Heart left ventricle (tissue), 16 donors: ENCODE measurements at places on chromosomes 3 and 15.

- no peak for DNase-seq
These were observed 18.4 kb downstream of the UMPS start for GRCh38 chr3:124748560-124749198.

- no peak for DNase-seq
These were observed 28.9 kb downstream of the PARP15 start for GRCh38 chr3:122606330-122606729.

- DNase-seq: peak; percentile 46
These were observed 19.7 kb downstream of the FAN1 start for GRCh38 chr15:30923429-30923828.

GRCh38 chr15:23763021-23763420 lies 75.9 kb upstream of the NDN start:
- DNase-seq: no peak

DNA sequence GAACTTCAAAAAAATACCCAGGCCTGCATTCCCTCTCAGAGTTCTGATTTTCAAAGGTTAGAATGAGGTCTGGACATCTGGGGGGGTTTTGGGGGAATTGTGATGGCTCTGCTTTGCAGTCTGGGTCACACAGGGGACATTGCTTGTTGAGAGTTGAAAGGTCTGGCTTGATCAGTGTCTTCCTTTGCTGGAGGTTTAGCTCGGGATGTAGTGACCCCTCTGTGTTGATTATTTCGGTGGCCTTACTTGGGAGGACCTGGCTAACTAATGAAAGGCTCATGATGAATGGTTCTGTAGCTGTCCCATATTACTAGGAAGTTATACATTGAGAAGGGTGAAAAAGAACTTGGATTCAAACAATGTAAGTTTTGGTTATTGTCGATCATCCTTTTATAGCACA lies 23.7 kb downstream of the TPM1 start:
- no peak for DNase-seq

DNA sequence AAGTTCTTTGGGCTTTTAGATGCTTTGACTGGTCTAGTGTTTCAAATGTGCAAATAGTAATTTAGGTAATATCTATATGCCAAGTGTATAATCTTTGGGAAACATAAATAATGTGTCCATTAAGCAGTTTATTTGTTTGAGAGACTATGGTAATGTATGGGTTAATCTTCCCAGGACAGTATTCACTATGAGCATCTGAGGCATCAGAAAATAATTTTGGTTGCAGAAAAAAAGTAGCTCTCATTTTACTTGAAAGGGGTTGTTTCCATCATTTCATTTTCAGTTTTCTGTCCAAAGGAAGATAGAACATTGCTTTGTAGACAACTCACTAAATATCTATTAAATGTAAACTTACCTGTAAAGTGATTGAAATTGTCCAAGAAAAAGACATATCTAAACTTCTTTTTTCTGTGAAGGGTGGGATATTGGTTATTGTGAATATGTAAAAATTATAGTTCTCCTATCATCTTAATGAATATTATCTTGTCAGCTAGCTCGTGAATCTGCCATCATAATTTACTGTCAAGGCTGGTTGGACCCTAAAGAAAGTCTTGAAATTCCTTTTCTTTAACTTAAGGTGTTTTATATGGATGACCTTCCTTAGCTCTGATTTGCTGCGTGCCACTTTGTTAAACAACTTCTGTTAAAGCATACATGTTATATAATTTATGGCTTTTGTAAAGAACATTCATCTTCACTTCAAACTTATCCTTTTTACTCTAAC lies 108.8 kb downstream of the EPHA3 start:
- no peak for DNase-seq

- DNase-seq: peak; percentile 36
These were observed 2.7 kb downstream of the KLHL40 start for GRCh38 chr3:42688016-42688415.

DNA sequence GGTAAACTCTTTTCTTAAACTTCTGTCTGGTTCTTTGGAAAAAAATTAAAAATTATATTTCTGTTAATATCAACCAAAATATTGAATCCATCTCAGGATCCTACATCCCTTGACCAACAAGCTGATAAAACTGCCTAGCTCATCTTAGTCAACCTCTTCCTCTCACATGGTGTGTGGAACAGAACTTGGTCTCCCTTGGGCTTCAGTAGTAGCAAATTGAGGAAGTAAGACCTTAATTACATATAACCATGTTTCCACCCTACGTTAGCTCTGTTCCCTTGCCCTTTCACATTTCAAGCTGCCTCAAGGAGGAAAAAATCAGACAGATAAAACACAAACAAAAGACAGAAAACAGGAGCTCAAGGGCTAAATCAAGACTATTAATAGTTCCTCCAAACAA lies 116.4 kb downstream of the GREM1 start:
- DNase-seq: no peak

- DNase-seq: no peak
These were observed 28.3 kb upstream of the GPD1L start for GRCh38 chr3:32078085-32078634.

DNA sequence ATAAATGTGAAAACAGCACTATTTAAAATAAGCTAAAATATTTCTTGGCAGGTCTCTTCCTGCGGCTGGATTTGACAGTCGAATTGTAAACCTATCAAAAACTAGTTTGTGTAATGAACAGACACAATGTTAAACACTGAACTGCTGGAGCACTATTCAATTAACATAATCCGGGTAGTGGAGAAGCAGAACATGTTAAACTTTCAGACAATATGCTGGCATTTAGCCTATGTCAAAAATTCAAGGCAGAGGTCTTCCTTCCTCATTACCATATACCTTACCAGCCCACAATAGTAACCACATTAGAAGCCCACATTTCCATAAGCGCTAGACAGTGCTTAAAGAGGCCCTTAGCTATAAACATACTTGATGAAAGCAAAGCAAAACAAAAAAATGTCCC lies 1042.9 kb downstream of the ROBO1 start:
- DNase-seq: no peak

DNA sequence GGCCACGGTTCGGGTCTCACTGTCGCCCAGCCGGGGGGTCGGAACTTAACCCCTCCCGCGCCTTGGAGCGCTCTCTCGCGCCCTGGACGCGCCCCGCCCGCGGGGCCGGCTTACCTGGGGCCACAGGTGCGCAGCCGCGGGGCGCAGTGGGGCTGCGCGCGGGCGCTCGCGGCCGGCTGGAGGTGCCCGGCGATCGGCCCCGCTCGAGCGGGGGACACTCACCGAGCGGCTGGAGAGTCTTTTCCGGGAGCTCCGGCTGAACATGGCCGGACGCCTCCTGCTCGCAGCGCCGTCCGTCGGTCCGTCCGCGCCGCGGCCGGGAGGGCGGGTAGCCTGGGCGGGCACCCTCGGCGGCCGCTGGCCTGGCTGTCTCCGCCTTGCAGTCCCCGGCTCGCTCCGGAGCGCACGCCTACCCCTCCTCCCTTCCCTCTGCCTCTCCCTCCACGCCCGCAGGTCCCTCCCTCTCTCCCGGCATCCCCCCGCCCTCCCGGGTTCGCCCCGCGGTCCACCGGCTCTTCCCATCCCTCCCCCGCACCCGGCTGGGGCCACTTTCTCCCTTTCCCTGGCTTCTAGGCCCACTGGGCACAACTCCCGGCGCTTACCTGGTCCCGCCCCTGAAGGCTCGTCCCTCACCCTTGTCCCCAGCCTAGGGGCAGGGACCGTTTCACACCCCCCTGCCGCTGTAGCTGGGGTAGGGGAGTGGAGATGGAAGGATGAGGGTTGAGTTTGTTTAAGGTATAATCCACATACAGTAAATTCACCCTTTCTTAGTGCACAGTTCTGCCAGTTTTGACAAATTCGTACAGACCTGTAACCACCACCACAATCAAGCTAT lies 220.1 kb upstream of the PRICKLE2 start:
- no peak for DNase-seq

- DNase-seq: no peak
These were observed 66.1 kb upstream of the NR2F2 start for GRCh38 chr15:96264351-96264798.

GRCh38 chr3:64685800-64686445 lies 1.9 kb downstream of the ADAMTS9 start:
- peak; percentile 96 for DNase-seq

DNA sequence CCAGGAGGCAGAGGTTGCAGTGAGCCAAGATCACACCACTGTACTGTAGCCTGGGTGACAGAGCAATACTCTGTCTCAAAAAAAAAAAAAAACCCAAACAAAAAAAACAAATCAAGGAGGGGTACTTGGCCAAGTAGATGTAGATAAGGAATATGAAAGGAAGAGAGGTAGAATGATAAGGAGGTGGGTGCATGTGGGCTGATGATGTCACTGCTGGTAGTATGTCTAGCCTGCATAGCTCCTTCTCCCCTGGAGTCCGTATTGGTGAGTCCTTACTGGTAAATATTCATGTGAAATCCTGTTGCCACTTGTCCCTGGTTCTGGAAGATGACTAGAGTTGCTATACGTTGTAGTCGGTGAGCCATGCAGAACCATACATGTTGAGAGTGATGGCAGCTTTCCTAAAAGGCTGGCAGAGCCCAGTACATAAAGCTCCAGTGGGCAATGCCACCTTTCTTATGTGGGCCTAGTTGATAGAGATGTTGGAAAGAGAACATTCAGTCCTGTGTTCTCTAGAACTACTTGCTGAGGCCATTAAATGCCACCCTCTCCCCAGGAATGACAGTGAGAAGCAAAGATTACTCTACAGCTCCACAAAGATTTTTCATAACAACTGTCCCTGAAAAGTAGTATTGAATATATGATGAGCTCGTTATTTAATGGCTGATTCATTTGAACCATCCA lies 11.0 kb downstream of the KAT2B start:
- no peak for DNase-seq

- no peak for DNase-seq
These were observed 59.0 kb downstream of the ABTB1 start for GRCh38 chr3:127731546-127732289.

GRCh38 chr3:65030847-65031463 lies 343.2 kb upstream of the ADAMTS9 start:
- DNase-seq: no peak

- DNase-seq: no peak
These were observed 50.6 kb upstream of the ULK4 start for GRCh38 chr3:42012383-42012934.

- no peak for DNase-seq
These were observed 210.0 kb upstream of the PEX5L start for GRCh38 chr3:180246688-180247195.

DNA sequence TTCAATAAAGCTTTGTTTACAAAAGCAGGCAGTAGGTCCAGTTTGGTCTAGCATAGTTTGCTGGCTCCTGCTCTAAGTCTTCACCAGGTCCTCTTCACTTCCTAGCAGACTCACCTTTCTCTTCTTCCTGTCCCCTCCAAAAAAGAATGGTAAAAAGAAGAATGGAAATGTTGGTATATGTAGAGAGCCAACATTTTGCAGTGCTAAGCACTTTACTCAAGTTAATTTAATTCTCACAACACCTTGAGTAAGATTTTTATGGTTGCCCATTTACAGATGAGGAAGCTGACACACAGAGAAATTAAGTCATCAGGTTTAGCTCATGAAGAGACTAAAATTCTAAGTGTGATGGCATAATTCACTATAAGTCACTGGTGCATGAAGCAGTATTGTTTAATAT lies 230.1 kb upstream of the PRICKLE2 start:
- no peak for DNase-seq

GRCh38 chr3:143482106-143483088 lies 362.8 kb downstream of the CHST2 start:
- no peak for DNase-seq

GRCh38 chr3:179189759-179190158 lies 41.6 kb downstream of the PIK3CA start:
- peak; percentile 25 for DNase-seq

- DNase-seq: no peak
These were observed 5.5 kb downstream of the GATA2 start for GRCh38 chr3:128487538-128487812.

GRCh38 chr15:83784975-83785374 lies 131.1 kb downstream of the ADAMTSL3 start:
- DNase-seq: no peak

DNA sequence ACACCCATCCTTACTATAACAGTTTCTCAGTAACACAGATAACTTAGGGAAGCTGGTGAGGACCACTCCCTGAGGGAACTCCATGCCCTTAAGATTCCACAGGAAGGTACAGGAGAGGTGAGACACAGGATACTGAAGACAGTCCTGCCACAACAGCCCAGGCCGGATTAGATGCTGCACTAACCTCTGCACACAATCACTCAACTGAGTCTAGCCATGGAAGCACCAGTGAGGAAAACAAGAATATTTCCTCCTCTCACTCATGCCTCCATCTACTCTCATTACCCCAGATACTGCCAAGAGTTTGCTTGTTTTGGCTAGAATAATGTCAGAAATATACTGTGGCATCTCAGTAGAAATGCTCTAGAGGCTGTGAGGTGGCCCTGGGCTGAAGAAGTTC lies 3.7 kb downstream of the ANO10 start:
- no peak for DNase-seq

- DNase-seq: no peak
These were observed 42.1 kb downstream of the CCDC33 start for GRCh38 chr15:74278207-74278606.

- no peak for DNase-seq
These were observed 513 bp downstream of the SS18L2 start for GRCh38 chr3:42590989-42591756.

- no peak for DNase-seq
These were observed 258.5 kb upstream of the TLE3 start for GRCh38 chr15:70356062-70356860.

- DNase-seq: no peak
These were observed 28.5 kb downstream of the OSTN start for GRCh38 chr3:191227541-191227940.

DNA sequence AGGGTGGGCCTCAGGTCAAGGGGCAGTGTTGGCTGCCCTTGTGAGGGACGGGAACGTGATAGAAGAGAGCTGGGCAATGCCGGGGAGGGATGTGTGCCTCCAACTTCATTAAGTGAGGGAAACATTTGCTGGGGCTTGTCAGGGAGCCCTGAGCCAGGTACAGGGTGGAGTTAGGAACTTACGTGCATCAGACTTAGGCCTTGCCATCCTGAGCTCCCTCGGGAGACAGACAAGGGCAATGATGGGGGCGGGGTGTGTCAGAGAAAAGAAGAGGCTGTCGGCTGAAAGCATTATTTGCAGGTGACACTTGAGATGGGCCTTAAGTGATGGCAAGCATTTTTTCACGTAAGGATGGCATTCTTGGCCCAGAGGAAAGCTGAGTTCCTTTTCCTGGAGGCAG lies 1.6 kb downstream of the FAM131A start:
- no peak for DNase-seq

- DNase-seq: no peak
These were observed 6.1 kb downstream of the TNFAIP8L3 start for GRCh38 chr15:51088585-51088984.
